Activated CD4-positive, alpha-beta T cell treated with anti-CD3 and anti-CD28 coated beads, Interleukin-2, amount 50 U/mL, for 24 hours (primary cell): ENCODE measurements at places on chromosomes 4 and X.

DNA sequence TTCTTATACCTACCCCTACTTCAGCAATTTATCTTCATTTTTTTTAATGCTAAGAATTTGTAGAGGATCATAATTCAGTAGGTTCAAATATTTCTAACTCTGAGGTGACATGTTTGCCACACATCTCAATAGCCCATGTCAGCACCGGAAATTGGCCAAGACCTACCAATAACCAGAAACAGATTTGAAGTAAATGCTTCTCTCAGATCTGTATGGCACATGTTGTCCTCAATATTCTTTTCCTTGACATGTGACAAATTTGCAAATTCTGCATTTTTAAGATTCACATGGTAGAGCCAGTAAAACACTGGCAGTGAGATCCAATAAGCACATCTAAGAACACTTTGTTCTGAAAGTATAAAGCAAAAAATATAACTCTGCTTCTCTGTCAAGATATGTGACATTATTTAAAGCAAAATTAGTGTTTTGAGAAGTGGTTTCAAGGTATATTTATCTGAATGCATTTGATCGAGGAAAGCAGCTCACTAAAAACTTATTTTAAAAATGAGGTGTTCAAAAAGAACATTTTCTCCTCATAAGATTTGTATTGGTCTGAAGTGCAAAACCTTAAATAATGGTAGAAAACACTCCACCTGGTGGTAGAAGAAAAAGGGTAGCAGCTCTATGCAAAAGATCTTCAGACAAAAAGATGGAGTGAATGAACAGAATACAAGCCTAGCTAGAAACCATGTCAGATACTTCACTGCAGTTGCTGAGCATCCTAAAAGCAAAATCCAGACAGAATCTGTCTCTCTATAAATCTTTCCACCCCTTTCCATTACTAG lies 513.8 kb upstream of the FAM241A start:
- DNase-seq: no peak

DNA sequence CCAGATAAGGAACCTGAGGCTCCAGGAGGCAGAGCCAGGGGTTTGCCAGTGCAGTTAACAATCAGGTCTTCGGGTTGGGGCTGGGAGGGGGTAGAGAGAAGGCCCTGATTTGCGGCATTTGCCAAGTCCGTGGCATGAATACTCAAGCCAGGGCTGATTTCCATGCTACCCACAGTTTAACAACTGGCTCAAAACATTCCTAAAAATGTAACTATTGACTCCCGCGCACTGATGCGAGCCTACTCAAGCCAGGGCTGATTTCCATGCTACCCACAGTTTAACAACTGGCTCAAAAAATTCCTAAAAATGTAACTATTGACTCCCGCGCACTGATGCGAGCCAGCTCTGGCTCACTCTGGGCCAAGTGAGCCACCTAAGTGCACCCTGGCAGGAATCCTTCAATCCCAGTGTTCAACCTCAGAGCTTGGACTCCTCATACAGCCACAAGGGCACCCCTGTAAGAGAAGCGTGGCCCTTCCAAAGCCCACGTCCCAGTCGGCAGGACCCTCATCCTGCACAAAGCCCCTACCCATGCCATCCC lies 75.6 kb downstream of the PPP2R2C start:
- DNase-seq: no peak

- DNase-seq: no peak
Observed at GRCh38 chr4:98193459-98194105, 50.3 kb upstream of the STPG2 start.

- no peak for DNase-seq
Observed at GRCh38 chr4:98728871-98729270, 70.5 kb upstream of the TSPAN5 start.

- DNase-seq: no peak
Observed at GRCh38 chrX:47358387-47359065, 11.9 kb upstream of the ZNF157 start.

- no peak for DNase-seq
Observed at GRCh38 chr4:109755656-109756055, 25.8 kb upstream of the PLA2G12A start.

GRCh38 chr4:141669501-141669900 lies 33.1 kb downstream of the IL15 start:
- no peak for DNase-seq

DNA sequence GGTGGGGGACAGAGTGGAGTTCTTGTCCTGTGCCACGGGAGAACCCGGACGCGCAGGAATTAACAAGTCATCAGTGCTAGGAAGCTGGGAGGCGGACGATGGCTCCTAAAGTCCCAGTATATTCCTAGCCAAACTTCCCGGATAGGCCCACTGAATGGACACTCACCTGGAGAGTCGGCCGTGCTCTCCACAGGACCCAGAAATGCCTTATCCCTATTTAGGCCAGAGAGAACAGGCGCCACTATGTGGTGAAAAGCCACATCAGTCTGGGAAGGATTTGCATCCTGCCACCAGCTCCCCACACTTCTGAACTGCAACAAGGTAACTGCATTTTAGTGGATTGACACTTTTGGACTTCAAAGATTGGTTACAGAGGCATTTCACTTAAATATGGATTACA lies 1.1 kb downstream of the CFAP299 start:
- DNase-seq: no peak

GRCh38 chrX:120372667-120373370 lies 10.9 kb downstream of the ATP1B4 start:
- DNase-seq: no peak

GRCh38 chrX:71098302-71098701 lies 2.7 kb downstream of the FOXO4 start:
- DNase-seq: no peak

DNA sequence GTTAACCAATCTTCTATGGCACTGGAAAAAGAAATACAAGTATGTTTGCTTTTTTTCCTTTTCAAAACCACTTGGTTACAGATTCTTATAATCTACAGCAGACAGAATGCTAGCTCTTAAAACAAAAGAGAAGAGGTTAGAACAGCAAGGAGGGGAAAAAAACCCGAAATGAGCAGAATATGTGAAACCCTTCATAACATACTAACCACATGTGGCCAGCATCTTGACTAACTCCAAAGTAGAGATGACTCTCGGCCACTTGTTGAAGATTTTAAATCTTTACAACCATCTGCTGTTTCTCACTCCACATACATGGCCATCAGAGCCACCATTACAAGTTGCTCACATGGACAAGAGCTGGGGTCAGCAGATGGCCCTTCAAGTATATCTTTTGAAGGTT lies 100.3 kb downstream of the PAPSS1 start:
- no peak for DNase-seq

- no peak for DNase-seq
Observed at GRCh38 chr4:30870513-30870912, 150.3 kb downstream of the PCDH7 start.
